ENCODE measurements at places on chromosomes 2 and 18.

GRCh38 chr2:152490686-152491455, 155.9 kb downstream of the FMNL2 start:
- no peak for DNase-seq

GRCh38 chr18:79848579-79849327, 51.0 kb downstream of the KCNG2 start:
- DNase-seq: no peak

- DNase-seq: no peak
These were observed 206.8 kb upstream of the FBXO11 start for GRCh38 chr2:48112911-48113680.

- no peak for DNase-seq
These were observed 1.6 kb downstream of the TSHZ1 start for GRCh38 chr18:75211953-75212750.

DNA sequence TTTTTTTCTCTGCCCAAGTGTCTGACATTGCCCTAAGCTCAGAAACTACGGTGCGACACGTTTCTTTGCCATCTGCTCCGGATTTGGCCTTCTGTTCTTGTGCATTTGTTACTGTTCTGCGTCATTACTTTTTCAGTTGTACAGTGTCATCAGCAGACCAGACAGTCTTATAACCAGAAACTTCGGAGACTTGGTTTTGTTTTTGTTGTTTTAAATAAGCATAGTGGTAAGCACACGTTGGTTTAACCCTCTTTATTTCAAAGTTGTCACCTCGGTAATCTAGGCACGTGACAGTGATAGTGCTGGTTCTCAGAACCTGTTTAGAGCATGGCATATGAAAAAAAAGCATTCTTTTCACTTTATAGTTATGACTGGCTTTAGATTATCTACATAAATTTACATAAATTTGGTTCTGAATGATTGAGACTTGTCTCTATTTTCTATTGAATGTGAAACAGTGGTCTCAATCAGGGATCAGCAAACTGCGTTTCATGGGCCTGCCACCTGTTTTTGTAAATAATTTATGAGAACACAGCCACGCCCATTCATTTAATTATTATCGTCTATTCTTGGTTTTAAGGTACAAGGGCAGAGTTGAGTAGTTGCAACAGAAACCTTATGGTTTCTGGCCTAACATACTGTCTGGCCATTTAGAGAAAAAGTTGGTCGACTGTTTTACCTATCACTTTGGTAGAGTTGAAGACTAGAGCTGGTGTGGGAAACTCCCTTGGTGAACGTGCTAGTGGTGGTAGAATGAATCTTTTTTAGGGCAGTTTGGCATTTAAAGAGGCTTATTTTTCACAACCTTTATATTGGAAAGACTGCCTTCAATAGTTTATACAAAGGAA, 106.5 kb downstream of the ZNF532 start:
- DNase-seq: no peak

GRCh38 chr2:5315512-5315911, 376.7 kb upstream of the SOX11 start:
- no peak for DNase-seq

DNA sequence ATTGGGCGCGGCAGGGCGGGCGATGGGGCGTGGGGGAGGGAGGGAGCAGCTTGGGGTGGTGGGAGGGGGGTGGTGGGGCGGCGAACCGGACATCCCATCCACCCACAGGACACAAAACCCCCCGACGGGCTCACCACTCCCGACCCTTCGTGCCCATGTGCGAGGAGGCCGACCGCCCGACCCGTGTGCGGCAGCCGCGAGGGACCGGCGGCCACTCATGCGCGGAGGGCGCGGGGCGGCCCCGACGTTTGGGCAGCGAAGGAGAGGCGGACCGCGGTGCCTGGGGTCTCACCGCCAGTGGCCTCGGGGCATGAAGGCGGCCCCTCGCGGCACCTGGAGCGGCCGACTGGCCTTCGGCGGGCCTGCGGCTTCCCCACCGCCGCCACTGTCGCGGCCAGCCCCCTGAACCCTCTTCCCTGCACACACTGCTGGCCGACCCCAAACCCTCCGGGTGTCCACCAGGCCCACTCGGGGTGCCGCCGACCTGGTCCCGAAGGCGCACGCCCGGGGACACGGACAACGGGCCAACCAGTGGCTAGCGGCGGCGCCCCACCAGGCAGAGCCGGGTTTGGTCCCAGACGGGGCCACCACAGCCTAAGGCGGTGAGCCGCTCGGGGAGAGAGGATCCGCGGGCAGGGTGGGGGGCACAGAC, 94.6 kb upstream of the ANKRD30BL start:
- DNase-seq: no peak

- DNase-seq: no peak
These were observed 180.3 kb downstream of the FHOD3 start for GRCh38 chr18:36477776-36478175.

DNA sequence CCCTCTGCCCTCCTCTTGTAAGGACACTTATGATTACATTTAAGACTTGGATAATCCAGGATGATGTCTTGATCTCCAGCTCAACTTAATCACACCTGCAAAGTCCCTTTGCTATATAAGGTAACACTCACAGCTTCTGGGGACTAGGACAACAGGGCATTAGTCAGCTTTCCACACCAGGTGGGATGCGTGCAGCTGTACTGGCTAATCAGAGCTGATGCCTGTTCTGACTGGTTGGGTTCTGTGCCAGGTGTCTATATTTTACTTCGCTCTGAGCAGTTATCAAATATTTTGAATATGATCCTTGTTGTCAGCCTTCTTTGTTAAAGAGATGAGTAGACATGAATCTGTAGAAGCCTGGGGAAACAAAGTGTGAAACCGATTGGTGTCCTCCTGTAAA, 115.5 kb upstream of the ATP8B1 start:
- DNase-seq: no peak

GRCh38 chr18:73614812-73615211, 532.8 kb downstream of the FBXO15 start:
- no peak for DNase-seq

DNA sequence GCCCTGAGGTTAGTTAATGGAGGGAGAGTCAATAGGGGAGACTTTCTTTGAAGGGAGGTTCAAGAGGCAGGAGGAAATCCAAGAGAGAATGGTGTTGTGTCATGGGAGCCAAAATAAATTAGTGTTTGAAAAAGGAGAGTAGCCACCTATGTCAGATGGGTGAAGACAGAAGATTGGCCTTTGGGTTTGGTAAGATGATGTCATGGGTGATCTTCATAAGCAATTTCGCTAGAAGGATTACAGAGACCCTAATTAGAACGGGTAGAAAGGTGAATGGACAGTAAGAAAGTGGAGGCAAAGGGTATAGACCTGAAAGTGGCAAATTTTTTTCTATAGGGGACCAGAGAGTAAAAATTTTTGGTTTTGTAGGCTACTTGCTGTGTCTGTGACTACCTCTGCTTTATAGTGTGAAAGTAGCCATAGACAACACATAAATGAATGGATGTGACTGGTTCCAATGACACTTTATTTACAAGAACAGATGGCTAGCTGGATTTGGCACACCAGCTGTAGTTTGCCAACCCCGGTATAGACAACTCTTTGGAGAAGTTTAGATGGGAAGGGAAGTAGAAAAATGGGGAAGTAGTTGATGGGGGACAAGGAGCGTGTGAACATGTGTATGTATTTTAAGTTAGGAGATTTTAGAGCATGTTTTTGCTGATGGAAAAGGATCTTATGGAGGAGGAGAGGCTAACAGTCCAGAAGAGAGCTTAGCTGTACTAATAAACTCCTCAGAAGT, 9.3 kb downstream of the STAMBP start:
- DNase-seq: no peak

DNA sequence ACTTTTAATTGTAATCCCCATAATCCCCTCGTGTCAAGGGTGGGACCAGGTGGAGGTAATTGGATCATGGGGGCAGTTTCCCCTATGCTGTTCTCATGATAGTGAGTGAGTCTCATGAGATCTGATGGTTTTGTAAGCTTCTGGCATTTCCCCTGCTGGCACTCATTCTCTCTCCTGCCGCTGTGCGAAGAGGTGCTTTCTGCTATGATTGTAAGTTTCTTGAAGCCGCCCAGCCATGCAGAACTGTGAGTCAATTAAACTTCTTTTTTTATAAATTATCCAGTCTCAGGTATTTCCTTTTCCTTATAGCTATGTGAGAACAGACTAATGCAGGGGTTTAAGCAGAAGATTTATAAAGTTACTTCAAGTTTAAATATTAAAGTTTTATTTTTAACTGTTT, 655.2 kb downstream of the EPHA4 start:
- DNase-seq: no peak

- DNase-seq: no peak
These were observed 24.9 kb downstream of the HTR2B start for GRCh38 chr2:231099918-231100317.

- DNase-seq: no peak
These were observed 891.8 kb downstream of the DSC3 start for GRCh38 chr18:30150586-30151250.

DNA sequence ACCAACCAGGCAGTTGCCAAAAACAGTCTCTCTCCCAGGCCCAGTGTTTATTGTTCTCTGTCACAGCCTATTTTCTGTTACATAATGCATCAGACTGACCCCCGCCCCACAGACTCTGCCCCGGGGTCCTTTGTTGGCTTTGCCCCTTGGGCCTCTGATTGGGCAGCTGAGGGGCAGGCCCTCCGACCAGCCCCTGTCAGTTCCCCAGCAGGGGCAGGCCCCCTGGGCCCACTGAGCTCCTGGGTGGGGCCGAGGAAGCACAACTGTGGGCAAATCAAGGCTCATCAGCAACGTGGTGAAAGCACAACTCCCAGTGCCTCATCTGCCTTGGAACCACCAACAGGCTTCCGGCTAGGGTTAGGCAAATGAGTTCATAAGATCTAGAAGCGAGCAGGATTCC, 160.1 kb upstream of the MYCN start:
- DNase-seq: no peak

- no peak for DNase-seq
These were observed 243.9 kb upstream of the TANK start for GRCh38 chr2:160916300-160916699.

DNA sequence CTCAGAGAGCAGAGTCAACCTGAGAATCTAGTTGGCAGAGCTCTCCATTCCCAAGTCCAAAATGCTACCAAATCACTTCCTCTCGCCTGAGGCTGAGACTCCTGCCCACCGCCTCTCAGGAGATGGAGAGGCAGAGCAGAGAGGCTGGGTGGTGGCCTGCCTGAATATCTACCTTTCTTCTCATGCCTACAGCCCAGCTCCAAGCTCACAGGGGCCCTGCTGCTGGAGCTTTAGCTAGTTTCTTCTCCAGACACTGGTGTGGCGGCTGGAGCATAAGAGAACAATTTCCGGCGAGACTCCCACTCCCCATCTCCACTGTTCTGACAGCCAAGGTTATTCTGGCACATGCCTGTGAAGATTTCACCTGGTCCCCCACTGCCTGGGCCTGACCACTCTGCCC, 8.1 kb upstream of the CYP26B1 start:
- no peak for DNase-seq

GRCh38 chr2:204145791-204146190, 209.2 kb downstream of the ICOS start:
- no peak for DNase-seq

DNA sequence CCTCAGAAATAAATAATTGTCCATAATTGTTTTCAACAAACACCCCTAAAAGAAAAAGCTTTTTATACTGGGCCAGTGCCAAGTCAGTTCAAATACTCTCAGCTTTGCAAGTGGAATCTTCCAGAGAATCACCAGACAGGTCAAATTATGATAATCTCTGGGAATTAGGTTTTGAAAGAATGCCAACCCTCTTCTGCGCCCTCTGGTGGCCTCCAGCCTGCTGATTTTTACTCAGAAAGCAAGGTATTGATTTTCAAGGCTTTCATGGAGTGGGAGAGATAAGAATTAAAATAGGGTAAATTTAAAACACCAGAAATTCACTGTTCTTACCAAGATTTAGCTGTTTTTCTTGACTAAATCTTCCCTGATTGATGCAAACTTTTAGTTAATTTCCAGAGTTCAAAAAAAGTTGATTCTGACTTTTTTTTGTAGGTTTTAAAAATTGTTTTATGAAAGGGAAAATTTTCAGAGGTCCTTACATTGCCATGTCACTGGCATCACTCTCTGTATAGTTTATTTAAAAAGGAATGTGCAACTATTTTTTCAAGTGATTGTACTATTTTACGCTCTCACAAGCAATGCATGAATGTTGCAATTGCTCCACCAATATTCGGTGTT, 282.9 kb upstream of the TNP1 start:
- DNase-seq: no peak

All from NCI-H187 treated with DMSO at 0.1 percent for 48 hours (cell line).